ENCODE measurements at places on chromosomes 4 and X.

- DNase-seq = no peak
These were observed 36.0 kb upstream of the NPNT start for GRCh38 chr4:105859233-105859632.

- DNase-seq = no peak
These were observed 268.0 kb downstream of the ADGRL3 start for GRCh38 chr4:61468024-61468720.

DNA sequence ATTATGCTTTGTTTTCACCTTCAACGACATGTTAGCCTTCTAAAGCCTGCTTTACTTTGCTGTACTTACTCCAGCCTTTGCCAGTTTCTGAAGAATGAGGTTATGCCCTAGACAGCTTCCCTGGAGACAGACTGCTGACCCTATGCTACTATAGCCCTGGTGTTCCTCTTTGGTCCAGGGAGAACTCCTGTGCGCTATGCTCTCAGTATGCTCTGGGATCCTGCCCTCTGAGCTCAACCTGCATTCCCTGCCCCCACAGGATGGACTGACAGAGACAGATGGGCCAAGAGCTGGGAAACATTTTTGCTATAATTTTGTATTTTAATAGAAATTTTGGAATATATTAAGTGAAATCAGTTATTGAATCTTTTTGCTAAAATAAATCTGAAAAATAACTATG is 425.9 kb downstream of the TMA16 start:
- DNase-seq = no peak

GRCh38 chr4:183905081-183905592 is at the start of gene STOX2:
Gene STOX2 (plus strand): TSS chr4:183905307. CDS start chr4:183906791, 1,484 bp downstream.
- peak; percentile 66 for DNase-seq

DNA sequence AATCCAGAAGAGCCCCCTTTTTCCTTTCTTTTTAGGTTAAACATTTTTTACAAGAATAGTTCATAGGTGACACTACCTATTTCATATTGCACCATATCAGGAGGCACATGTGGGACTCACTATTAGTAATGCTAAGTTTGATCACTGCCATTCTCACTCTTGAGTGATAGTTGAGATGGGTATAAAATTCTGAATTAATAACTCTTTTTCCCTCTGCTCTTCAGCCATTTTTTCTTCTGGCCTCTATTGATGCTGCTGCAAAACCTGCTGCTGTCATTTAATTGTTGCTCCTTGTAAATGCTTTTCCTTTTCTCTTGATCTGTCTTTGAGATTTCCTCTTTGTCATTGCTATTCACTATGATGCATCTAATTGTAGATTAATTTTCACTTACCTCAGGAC is 482.0 kb downstream of the MID1IP1 start:
- DNase-seq = no peak

GRCh38 chrX:150897421-150898320 is 797 bp downstream of the CD99L2 start:
- peak; percentile 44 for DNase-seq

- no peak for DNase-seq
These were observed 5.6 kb upstream of the CT45A1 start for GRCh38 chrX:135707880-135708279.

GRCh38 chr4:82797405-82798111 is 1.0 kb downstream of the SCD5 start:
- DNase-seq = peak; percentile 45

- DNase-seq = no peak
These were observed 258.2 kb downstream of the PPP1R2C start for GRCh38 chrX:42519666-42520231.

- no peak for DNase-seq
These were observed 53.7 kb upstream of the RBPJ start for GRCh38 chr4:26267087-26267486.

GRCh38 chr4:184838249-184839074 is 12.7 kb upstream of the ACSL1 start:
- no peak for DNase-seq
